Large intestine (tissue), 12 donors: ENCODE measurements at places on chromosomes 4 and X. TPM values are rescaled to one million over a fixed set of nuclear protein-coding genes. Genes with fewer than 3 reads are reported as not detected.

DNA sequence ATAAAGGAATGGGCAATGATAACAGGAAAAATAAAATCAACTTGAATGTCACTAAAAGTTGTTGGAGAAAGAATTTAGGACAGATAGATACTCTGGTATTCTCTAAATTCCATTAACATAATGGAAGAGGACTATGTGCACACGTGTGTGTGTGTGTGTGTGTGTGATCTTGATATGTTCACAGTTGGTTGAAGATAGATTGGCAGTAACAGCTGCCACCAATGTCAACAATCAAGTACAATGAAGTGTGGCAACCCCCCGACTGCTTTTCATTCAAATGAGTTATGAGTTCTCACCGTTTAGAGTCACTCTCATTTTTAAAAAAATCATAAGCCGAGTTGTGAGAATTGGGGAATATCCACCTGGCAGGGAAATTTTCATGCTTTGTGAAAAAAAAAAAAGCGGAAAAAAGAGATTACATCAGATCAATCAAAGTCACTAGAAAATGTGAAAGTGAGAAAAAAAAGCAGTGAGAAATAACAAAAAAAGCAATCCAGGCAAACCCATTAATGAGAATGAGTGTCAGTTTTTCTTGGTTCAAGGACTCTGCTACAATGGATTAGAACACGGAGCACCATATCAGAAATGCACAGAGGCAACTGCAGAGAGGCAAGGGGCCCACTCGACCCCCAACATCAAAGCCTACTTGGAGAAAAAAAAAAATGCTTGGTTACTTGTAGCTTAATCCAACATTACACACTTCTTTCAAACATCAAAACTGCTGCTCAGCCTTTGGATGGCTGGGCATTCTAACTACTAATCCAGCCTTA lies 414.9 kb upstream of the PITX2 start:
- DNase-seq = no peak
- H3K27ac ChIP-seq = no peak overlapping the region
- no peak overlapping the region for H3K4me3 ChIP-seq
- H3K4me1 ChIP-seq = no peaks in the 10 kb centered on the region

- no peak overlapping the region for H3K4me3 ChIP-seq
- H3K27ac ChIP-seq = no peak overlapping the region
- no peaks in the 10 kb centered on the region for H3K27me3 ChIP-seq
- no peaks in the 10 kb centered on the region for H3K36me3 ChIP-seq
- no peak for DNase-seq
Measured at GRCh38 chr4:14267373-14268060, 640.0 kb upstream of the BOD1L1 start.

DNA sequence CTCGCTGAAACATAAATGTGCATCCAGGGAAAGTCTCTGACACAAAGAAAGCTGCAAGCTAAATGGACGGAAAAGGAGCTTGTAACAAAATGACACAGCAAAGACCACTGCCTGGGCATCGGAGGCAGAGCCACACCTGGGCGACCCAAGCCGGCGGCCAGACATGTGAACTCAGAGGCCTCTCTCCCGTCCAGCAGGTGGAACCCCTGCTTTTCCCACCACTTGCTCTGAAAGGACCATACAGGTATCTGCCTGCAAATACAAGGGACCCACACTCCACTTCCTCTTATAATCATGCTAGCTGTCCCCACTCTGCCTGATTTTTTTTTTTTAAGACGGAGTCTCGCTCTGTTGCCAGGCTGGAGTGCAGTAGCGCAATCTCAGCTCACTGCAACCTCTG lies 12.0 kb downstream of the CPLX1 start:
- no peaks in the 10 kb centered on the region for H3K36me3 ChIP-seq
- no peak overlapping the region for H3K27ac ChIP-seq
- no peak overlapping the region for H3K4me3 ChIP-seq
- peaks cover 7% of the 10 kb centered on the region for H3K4me1 ChIP-seq

GRCh38 chr4:99893839-99894160 lies 427 bp downstream of the LAMTOR3 start:
- H3K4me3 ChIP-seq = peak overlapping the region; percentile 96
- no peaks in the 10 kb centered on the region for H3K4me1 ChIP-seq

DNA sequence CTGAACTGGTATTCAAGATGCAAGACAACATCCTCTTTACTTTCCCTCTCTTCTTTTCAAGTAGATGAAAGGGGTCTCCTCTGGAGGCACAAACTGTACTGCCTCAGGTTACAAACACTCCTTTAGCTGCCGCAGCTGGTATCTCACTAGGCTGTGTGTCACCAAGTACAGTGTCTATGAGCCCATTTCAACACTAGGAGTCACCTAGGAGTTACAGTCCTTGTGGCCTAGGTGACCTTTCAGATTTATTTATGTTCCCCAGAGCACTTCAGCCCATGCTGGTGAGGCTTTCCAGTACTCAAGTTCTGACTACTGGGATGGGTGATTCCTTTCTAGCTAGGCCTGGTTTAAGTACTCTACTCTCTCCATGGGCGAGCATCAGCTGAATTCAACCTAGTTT lies 32.4 kb upstream of the TMLHE start:
- no peak for DNase-seq
- H3K27ac ChIP-seq = no peak overlapping the region
- no peaks in the 10 kb centered on the region for H3K27me3 ChIP-seq
- no peaks in the 10 kb centered on the region for H3K4me1 ChIP-seq
- no peak overlapping the region for H3K4me3 ChIP-seq

DNA sequence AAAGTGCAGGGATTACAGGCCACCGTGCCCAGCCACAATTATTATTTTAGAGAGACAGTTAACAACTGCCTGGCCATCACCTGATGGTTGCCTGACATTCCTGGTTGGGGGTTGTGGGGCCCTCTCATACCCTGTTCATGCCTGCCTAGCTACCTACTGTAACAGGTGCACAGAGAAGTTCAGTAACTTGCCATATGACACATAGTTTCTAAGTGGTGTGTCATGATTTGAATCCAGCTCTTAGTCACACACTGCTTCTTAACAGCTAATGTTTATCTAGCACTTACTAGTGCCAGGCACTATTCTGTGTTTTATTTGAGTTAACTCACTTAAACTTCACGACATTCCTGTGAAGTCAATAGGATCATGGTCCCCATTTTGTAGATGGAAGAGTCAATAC lies 122.7 kb upstream of the JADE1 start:
- no peak overlapping the region for H3K27ac ChIP-seq
- DNase-seq = no peak
- no peak overlapping the region for H3K4me3 ChIP-seq
- peaks cover 34% of the 10 kb centered on the region for H3K4me1 ChIP-seq
- no peaks in the 10 kb centered on the region for H3K27me3 ChIP-seq

The ZDHHC9 gene
- 67.4 TPM for polyA plus RNA-seq

DNA sequence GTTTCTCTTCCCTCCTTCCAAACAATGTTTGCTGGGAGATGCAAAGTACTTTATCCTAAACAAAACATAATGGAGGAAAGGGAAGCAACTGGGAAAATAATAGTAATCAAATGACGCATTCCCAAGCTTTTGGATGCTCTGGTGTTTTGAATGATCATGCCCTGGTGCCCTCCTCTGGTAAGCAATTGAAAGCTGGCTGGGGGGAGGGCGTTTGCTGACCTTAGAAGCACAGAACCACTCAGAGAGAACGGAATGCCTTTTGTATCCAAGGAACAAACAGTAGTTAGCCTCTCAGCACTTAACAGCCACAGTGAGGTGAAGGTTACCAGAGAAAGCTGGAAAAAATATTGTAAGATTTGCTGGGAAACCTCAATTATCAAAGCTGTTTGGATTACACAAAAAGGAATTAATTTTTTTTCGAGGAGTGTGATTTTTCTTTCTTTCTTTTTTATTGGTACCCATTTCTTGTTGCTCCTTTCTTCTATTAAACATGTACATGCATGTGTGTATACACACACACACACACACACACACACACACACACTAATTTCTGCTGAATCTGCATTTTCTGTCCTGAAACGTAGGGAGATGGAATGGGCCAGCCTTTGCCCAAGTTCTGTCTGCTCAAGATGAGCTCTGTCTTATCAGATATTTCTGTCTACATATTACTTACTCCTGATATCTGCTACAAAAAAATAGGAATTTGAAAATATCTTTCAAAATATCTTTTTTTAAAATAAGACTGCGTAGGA lies 155.8 kb upstream of the IGFBP7 start:
- H3K4me1 ChIP-seq = no peaks in the 10 kb centered on the region
- H3K4me3 ChIP-seq = no peak overlapping the region
- H3K27ac ChIP-seq = no peak overlapping the region
- no peak for DNase-seq
- H3K36me3 ChIP-seq = no peaks in the 10 kb centered on the region
- no peaks in the 10 kb centered on the region for H3K27me3 ChIP-seq

The TNIP2 gene
- 28.5 TPM for polyA plus RNA-seq

GRCh38 chrX:119132961-119133360 lies 5.3 kb upstream of the KIAA1210 start:
- DNase-seq = no peak
- no peak overlapping the region for H3K4me3 ChIP-seq
- no peaks in the 10 kb centered on the region for H3K4me1 ChIP-seq
- H3K36me3 ChIP-seq = no peaks in the 10 kb centered on the region

The UBE2K gene
- polyA plus RNA-seq = 55.5 TPM

DNA sequence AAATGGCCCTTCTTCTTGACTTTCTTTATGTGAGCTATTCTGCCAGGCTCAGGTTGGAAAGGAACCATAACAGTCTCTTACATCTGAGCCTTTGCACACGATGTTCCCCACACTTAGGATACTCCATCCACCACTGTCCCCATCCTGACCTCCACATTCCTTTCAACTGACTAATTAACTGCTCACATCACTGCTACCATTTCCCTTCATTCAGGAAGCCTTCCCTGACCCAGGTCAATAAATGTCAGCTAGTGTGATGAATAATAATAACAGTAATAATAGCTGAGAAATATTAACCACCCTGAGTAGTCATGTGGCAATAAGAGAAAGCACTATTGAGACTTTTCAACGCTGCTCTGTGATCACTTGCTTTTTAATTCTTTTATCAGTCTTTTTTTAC lies 291.7 kb downstream of the KCNIP4 start:
- no peaks in the 10 kb centered on the region for H3K27me3 ChIP-seq
- H3K4me1 ChIP-seq = no peaks in the 10 kb centered on the region
- H3K4me3 ChIP-seq = no peak overlapping the region

GRCh38 chr4:10832806-10833628 lies 148.4 kb upstream of the CLNK start:
- DNase-seq = no peak
- H3K4me1 ChIP-seq = no peaks in the 10 kb centered on the region
- H3K4me3 ChIP-seq = no peak overlapping the region
- H3K27me3 ChIP-seq = no peaks in the 10 kb centered on the region

GRCh38 chr4:5399790-5400421 lies 308.5 kb downstream of the EVC2 start:
- H3K36me3 ChIP-seq = no peaks in the 10 kb centered on the region
- no peaks in the 10 kb centered on the region for H3K27me3 ChIP-seq
- H3K4me3 ChIP-seq = no peak overlapping the region
